Esophagus squamous epithelium (tissue), 5 donors: ENCODE measurements at places on chromosomes 12 and 14.

DNA sequence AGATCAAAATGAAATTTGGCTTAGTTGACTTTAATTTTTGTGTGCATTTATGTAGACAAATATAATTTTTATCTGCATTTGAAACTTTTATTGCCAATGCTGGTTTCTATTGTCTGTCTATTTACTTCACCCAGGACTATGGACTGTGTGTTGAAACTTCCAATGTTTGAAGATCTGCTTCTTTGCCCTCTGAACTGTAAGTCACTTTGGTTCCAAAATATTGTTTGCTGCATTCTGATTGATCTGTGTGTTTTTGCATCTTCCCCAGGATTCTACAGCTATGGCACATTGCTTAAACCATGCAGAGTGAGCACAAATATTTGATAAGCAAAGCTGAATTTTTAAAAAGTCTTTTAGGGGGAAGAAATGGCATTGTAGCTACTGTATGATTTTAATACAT, 131.0 kb upstream of the SOX5 start:
- no peaks in the 10 kb centered on the region for H3K4me1 ChIP-seq
- no peak for DNase-seq
- H3K27ac ChIP-seq, result no peak overlapping the region
- no peaks in the 10 kb centered on the region for H3K27me3 ChIP-seq

- H3K27ac ChIP-seq, result no peak overlapping the region
- H3K27me3 ChIP-seq, result no peaks in the 10 kb centered on the region
- DNase-seq, result no peak
- no peak overlapping the region for H3K4me3 ChIP-seq
- H3K36me3 ChIP-seq, result peaks cover 65% of the 10 kb centered on the region
Observed at GRCh38 chr14:57290751-57291150, 22.0 kb downstream of the AP5M1 start.

- peaks cover 23% of the 10 kb centered on the region for H3K4me1 ChIP-seq
- no peaks in the 10 kb centered on the region for H3K27me3 ChIP-seq
- H3K36me3 ChIP-seq, result no peaks in the 10 kb centered on the region
- H3K4me3 ChIP-seq, result no peak overlapping the region
- DNase-seq, result no peak
- H3K27ac ChIP-seq, result no peak overlapping the region
Observed at GRCh38 chr12:93087840-93088610, 158.9 kb upstream of the EEA1 start.

DNA sequence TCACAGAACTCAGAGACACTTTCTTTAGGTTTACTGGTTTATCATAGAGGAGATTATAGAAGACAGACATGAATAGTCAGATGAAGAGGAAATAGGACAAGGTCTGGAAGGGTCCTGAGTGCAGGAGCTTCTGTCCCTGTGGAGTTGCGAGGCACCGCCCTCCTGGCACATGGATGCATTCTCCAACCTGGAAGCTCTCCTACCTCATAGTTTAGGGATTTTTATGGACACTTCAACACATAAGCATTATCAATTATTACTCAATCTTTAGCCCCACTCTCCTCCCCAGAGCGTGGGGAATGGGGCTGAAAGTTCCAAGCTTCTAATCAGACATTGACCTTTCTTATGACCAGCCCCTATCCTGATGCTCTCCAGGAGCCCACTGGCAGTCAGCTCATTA, 12.6 kb upstream of the KRT7 start:
- H3K4me3 ChIP-seq, result no peak overlapping the region
- H3K27me3 ChIP-seq, result peaks cover 27% of the 10 kb centered on the region
- H3K27ac ChIP-seq, result no peak overlapping the region
- H3K4me1 ChIP-seq, result peaks cover 61% of the 10 kb centered on the region

DNA sequence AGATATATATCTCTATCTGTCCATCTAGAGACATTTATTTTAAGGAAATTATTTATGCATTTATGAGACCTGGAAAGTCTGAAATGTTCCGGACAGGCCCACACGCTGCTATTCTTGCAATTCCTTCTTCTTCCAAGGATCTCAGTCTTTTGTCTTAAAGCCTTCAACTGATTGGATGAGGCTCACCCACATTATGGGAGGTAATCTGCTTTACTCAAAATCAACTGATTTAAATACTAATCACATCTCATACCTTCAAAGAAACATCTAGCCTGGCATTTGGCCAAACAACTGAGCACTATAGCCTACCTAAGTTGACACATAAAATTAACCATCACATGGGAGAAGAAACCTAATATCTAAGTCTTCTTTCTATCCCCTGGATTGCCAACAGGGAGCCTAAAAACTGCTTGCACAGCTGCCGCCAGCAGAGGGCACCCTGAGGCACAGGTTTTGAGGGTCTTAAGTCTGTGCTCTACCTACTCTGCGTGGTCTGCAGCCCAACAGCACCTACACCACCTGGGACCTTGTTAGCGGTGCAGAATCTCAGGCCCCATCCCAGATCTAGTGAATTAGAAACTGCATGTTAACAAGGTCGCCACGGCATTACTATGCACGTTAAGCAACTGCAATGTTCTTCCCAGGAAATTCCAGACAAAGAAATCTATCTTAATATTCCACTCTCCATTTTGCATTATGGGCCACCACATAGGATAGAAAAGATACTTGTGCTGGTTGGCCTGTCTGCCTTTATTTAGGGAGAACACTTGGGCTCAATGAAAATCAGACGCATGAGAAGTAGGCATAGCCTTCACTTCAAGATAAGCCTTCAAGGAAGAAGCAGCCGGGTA, 249.7 kb downstream of the FOXG1 start:
- no peak for DNase-seq
- no peak overlapping the region for H3K27ac ChIP-seq
- no peaks in the 10 kb centered on the region for H3K27me3 ChIP-seq

DNA sequence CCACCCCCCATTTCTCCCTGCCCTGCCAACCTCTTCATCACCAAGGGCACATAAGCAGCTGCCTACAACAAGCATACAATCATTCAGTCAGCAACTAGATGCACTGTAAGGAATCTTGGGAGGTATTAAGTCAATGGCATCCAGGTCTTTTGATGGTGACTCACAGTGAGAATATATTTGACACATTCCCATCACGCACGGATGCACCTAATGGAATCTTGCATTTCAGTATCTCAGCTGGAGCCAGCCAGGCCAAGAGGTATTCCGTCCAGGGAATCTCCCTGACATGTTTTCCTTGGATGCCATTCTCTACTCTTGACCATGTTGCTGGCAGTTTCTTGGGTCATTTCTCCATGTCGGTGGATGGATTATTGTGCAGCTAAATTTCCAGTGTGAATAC, 73.9 kb upstream of the CAPRIN2 start:
- no peaks in the 10 kb centered on the region for H3K4me1 ChIP-seq
- H3K36me3 ChIP-seq, result no peaks in the 10 kb centered on the region
- no peak for DNase-seq
- H3K4me3 ChIP-seq, result no peak overlapping the region
- no peaks in the 10 kb centered on the region for H3K27me3 ChIP-seq
- H3K27ac ChIP-seq, result no peak overlapping the region

- H3K27ac ChIP-seq, result no peak overlapping the region
- peaks cover 97% of the 10 kb centered on the region for H3K36me3 ChIP-seq
- no peaks in the 10 kb centered on the region for H3K4me1 ChIP-seq
- no peak for DNase-seq
- no peak overlapping the region for H3K4me3 ChIP-seq
Observed at GRCh38 chr14:51715742-51716141, 64.0 kb downstream of the FRMD6 start.

GRCh38 chr12:112149596-112149995, 24.2 kb downstream of the TRAFD1 start:
- no peaks in the 10 kb centered on the region for H3K27me3 ChIP-seq
- H3K36me3 ChIP-seq, result peaks cover 58% of the 10 kb centered on the region
- H3K27ac ChIP-seq, result peak overlapping the region; percentile 56
- no peak for DNase-seq
- no peaks in the 10 kb centered on the region for H3K4me1 ChIP-seq
- no peak overlapping the region for H3K4me3 ChIP-seq

DNA sequence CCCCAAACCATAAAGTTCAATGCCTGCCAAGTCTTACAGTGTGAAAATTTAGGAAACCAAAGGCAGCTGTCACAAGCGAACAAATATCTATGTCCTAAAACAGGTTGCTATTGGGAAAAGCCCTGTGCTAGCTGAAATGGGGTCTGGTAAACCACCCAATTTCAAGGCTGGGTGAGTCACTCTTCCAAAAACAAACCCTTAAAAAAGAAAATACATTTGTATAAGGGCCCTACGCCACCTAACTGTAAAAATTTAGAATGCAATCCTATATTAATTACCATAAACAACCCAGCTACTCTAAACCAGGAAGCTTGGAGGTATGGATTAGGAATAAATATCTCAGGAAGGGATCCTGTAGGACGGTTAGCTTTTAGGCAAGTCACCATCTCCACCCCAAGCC, 32.1 kb downstream of the PRMT8 start:
- no peak overlapping the region for H3K27ac ChIP-seq
- DNase-seq, result no peak
- no peak overlapping the region for H3K4me3 ChIP-seq
- no peaks in the 10 kb centered on the region for H3K4me1 ChIP-seq
- no peaks in the 10 kb centered on the region for H3K36me3 ChIP-seq
- H3K27me3 ChIP-seq, result no peaks in the 10 kb centered on the region

DNA sequence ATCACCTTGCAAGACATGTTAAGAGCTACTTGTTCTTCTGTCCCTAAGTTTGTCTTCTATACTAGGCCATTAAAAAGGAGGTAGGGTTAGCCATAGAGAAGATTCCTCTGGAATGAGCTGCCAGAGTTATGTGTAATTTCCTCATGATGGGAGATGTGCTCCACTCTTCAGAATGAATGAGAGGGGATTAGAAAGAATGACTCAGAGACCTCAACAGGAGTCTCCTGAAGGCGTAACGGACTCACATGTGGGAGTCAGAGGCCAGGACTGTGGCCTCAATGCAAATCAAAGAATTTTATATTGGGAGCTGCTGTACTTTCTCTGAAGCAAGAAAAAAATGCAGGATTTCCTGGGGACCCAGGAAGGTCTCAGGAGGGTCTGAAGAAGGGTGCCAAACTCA, 87.8 kb upstream of the ATXN7L3B start:
- H3K4me1 ChIP-seq, result no peaks in the 10 kb centered on the region
- H3K27me3 ChIP-seq, result no peaks in the 10 kb centered on the region
- DNase-seq, result no peak
- no peak overlapping the region for H3K27ac ChIP-seq
- H3K36me3 ChIP-seq, result no peaks in the 10 kb centered on the region

- no peak for DNase-seq
- no peaks in the 10 kb centered on the region for H3K4me1 ChIP-seq
- H3K4me3 ChIP-seq, result no peak overlapping the region
Observed at GRCh38 chr12:117228239-117228638, 38.0 kb upstream of the FBXO21 start.

DNA sequence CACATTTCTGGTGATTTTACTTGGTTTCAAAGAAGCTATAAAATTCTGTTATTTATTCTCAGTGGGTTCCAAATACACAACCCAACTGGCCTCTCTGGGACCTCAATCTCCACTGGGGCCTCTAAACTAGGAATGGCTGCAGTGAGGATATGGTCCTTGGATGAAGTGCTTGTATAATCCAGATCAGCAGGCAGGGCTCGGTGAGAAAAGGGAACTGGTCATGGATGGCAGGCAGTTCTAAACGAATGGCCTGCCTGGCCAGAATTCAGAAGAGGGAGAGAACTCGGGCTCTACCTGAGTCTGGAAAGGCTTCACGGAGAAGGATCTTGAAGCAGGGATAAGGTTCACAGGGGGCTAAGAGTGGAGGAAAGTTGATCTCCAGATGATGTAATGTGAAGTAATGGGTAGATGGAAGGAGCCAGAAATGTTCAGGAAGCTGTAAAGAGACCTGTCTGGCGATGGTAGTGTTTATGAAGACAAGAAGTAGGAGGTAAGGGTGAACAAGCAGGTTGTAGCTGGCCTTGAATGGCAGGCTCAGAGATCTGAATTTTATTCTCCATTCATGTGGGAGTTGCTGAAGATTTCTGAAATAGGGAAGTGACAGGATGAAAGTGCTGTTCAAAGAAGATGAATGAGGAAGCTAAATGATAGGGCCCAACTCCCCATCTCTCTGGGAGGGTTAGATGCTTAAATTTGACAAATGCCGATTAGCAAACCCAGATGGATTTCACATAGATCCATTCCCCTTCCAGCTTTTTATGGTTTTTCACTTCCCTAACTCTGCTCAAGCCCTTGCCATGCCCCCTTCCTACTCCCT, 31.5 kb upstream of the ANO6 start:
- H3K36me3 ChIP-seq, result no peaks in the 10 kb centered on the region
- H3K4me1 ChIP-seq, result no peaks in the 10 kb centered on the region
- no peak overlapping the region for H3K27ac ChIP-seq
- DNase-seq, result no peak

GRCh38 chr14:94346841-94347240, 23.7 kb upstream of the SERPINA6 start:
- peaks cover 6% of the 10 kb centered on the region for H3K4me1 ChIP-seq
- no peak for DNase-seq
- no peaks in the 10 kb centered on the region for H3K36me3 ChIP-seq
- no peak overlapping the region for H3K27ac ChIP-seq
- H3K27me3 ChIP-seq, result no peaks in the 10 kb centered on the region
- no peak overlapping the region for H3K4me3 ChIP-seq

- H3K27ac ChIP-seq, result no peak overlapping the region
- DNase-seq, result no peak
- peaks cover 10% of the 10 kb centered on the region for H3K4me1 ChIP-seq
- peaks cover 18% of the 10 kb centered on the region for H3K36me3 ChIP-seq
Observed at GRCh38 chr14:75647640-75648039, 13.0 kb downstream of the ERG28 start.

GRCh38 chr12:93456077-93456476, 11.2 kb upstream of the MRPL42 start:
- no peak overlapping the region for H3K4me3 ChIP-seq
- DNase-seq, result no peak
- no peaks in the 10 kb centered on the region for H3K4me1 ChIP-seq
- H3K27ac ChIP-seq, result no peak overlapping the region

- H3K4me1 ChIP-seq, result no peaks in the 10 kb centered on the region
- no peak overlapping the region for H3K27ac ChIP-seq
- no peak overlapping the region for H3K4me3 ChIP-seq
Observed at GRCh38 chr14:37340353-37340752, 142.6 kb downstream of the MIPOL1 start.

GRCh38 chr14:52051871-52052270, 17.0 kb downstream of the NID2 start:
- peaks cover 22% of the 10 kb centered on the region for H3K4me1 ChIP-seq
- H3K4me3 ChIP-seq, result no peak overlapping the region
- no peaks in the 10 kb centered on the region for H3K27me3 ChIP-seq
- no peak overlapping the region for H3K27ac ChIP-seq
- H3K36me3 ChIP-seq, result no peaks in the 10 kb centered on the region

DNA sequence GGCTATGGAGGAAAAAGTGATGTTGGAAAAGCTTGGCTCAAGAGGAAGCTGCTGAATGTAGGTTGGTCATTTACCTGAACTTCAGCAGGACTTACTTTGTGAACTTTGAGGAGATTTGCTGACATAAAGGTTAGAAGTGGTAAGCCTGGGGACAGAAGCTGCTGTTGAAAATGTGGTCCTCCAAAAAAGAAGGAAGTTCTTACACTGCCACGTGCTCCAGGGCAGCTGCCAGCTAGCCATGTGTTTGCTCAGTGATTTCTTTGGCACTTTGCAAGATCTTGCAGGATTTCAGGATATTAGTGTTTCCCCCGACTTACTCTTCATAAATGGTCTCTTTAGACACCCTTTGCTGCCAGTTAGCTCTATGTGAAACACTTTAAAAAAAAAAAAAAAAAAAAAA, 14.8 kb upstream of the DYRK2 start:
- H3K4me3 ChIP-seq, result no peak overlapping the region
- no peak for DNase-seq
- no peaks in the 10 kb centered on the region for H3K36me3 ChIP-seq

GRCh38 chr14:50828721-50829488, 2.1 kb downstream of the NIN start:
- peaks cover 57% of the 10 kb centered on the region for H3K4me1 ChIP-seq
- no peak overlapping the region for H3K27ac ChIP-seq
- DNase-seq, result no peak
- H3K4me3 ChIP-seq, result no peak overlapping the region
- no peaks in the 10 kb centered on the region for H3K36me3 ChIP-seq
- no peaks in the 10 kb centered on the region for H3K27me3 ChIP-seq
